Left hindlimb (tissue), 1 donor: ENCODE measurements at places on chromosomes 7 and 10.

GRCh38 chr10:69904533-69904932 lies 102.8 kb downstream of the COL13A1 start:
- no peak for DNase-seq

DNA sequence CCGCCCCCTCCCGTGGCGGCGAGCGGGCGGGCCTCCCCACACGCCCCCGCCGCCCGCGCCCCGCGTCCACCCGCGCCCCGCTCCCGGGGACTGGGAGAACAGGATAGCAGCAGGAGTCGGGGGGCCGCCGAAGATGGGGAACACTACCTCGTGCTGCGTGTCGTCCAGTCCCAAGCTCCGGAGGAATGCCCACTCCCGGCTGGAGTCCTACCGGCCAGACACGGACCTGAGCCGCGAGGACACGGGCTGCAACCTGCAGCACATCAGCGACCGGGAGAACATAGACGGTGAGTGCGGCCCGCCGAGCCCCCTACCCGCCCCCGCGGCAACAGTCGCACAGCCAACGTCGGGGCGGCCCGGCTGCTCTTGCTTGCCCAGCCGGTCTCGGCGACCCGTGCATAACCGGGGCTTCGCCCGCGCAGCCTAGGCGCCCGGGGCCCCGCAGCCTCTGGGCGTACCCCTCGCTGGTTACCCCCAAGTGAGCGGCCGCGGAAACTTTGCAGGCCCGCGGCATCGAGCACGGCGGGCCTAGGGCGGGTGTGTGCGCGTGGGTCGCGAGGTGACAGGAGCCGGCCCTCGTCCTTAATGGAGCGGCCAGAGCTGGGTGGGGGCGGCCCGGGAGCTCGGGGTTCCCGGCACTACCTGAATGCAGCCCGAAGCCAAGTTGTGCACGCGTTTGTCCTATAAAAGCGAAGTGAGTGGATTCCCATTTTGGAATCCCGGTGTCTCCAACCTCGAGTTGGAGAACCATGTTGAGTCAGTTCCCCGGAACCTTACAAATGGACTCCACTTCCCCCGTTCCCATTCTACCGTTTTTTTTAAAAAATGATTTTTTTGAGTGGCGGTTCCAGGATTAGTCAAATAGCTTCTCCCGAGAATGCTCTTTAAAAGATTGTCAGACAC lies 863 bp downstream of the CCNY start:
- peak; percentile 63 for DNase-seq

DNA sequence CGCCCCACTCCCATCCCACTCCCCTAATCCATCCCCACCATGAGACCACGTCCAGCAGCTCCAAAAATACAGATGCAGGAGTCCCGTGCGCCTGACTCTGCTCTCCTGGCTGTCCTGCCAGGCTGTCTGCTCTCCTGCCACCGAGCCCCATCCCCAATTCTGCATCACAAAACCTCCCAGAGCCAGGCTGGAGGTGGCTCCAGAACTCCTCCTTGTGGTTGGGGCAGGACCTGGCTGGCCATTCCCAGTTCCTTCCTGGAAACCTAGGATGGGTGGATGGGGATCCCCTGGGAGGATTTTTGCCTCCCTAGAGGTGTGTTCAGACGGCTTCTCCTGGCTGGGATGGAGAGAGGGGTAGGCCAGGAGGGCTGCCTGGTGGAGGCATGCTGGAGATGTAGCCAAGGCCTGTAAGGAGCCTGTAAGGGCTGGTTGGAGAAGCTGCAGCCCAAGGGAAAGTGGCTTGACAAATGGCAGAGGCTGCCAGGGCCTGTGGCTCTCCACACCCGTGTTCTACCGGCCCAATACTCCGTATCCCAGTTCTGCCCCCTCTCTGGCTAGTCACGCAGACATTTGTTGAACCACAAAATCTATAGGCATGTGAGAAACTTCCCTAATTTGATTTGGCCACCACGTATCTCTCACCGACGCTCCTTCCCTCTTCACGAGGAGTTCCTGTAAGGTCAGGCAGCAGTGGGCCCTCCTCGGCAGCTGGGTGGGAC lies 99.3 kb downstream of the ARHGAP22 start:
- no peak for DNase-seq

DNA sequence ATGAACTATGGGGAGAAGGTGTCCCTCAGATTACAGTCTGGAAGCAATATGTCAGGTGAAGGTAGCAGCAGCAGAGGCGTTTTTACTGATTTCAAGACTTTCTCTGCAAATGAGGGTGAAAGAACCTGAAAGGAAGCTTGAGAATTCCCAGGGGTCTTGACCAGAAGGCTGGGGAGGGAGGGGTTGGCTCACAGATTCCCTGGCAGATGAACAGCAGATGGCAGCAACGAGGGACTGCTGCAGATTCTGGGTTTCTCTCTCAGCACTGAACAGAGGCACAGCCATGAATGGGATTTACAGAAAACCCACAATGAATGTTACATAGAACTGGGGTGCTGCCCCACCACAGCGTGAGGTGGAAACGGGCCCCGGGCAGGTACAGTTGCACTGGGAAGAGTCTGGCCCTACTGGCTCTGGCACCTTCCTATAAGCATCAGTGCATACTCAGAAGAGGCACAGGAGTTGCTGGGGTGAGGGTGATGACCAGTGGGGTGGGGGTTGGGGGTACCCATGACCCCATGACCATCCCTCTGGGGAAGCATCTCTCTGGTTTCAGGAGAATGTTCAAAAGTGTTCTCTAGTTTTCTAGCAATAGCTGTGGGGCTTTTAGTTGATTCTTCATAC lies 317.8 kb downstream of the SH2D4B start:
- no peak for DNase-seq

DNA sequence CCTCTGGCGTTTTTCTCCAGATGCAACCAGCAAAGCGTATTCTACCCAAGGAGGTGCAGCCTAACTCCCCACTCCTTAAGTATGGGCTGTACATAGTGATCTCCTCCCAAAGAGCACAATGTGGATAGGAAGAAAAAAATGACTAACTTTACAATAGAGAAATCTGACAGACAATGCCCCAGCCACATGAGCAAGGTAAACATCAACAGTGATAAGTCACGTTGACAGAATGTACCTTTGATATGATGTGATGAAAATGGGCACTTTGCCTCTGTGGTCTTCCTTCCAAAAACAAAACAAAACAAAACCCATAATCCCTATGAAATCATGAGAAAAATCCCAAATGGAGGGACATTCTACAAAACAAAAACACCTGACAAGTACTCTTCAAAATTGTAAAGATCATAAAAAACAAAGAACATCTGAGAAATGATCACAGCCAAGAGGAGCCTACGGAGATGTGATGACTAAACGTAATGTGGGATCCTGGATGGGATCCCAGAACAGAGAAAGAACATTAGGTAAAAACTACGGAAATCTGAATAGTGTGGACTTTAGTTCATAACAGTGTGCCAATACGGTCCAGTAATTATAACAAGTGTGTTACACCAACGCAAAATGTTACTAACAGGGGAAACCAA lies 50.6 kb downstream of the ABLIM1 start:
- no peak for DNase-seq

DNA sequence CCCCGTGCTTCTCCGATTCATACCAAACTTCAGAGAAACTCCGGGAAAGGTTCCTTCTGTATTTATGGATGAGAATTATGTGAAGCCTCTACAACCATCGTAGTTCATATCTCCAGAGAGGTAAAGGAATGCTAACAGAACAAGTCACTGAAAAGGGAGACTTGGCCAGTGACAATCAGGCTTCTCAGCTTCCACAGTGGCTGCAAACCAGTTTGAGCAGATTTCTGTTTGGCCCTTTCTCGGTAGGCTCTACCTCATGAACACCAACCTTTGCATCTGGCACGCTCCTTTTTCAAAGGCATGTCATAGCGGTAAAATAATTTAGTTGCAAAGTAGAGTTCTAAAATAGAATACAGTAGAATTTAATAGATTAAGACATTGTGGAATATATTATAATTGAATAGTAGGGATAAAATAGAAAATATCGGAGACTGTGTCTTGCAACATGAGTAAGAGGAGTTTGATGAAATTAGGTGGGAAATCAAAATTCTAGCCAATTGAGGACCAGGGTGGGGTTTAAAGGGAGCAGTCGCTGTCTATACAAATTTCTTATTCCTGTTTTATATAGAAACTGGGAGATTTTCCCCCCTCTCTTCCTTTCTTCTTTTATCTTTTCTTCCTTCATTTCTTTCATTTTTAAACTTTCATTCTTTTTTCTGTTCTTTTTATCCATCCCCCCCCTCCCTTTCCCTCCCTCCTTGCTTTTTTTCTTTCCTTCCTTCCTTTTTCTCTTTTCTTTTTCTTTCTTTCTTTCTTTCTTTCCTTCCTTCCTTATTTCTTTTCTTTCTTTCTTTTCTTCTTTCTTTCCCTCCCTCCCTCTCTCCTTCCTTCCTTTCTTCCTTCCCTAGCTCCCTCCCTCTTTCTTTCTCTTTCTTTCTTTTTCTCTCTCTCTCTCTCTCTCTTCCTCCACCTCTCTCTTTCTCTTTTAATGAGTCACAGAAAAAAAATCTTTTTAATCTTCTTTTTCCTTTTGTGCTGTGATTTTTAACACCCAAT lies 161.5 kb upstream of the KLF6 start:
- DNase-seq, result no peak

- peak; percentile 39 for DNase-seq
These were observed 782.5 kb downstream of the LRMDA start for GRCh38 chr10:76213876-76214275.

DNA sequence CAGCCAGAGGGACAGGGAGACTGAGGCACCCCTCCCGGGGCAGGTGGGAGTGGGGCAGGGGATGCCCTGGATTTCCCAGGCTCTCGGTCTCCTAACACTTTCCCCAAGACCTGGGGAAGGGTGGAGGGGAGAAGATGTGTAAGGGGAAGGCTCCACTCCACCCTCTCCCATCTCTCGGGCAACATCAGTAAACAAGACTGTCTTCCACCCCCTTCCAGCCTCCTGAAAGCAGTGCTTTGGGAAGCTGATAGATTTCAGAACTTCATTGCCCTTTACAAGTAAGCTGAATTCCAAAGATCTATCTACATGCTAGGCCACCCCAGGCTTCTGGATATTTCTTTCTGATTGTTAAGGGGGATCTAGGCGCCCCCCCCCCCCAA lies 3.7 kb downstream of the FLNC start:
- no peak for DNase-seq

GRCh38 chr7:121752706-121753105 lies 120.3 kb upstream of the PTPRZ1 start:
- DNase-seq, result no peak

GRCh38 chr7:100827330-100828226 lies at the start of gene EPHB4:
Gene EPHB4, minus strand, starts transcription at chr7:100827523. Its CDS starts 493 bp downstream, at chr7:100827030.
- DNase-seq, result peak; percentile 96

- no peak for DNase-seq
These were observed 143.0 kb upstream of the SHH start for GRCh38 chr7:155955367-155955635.

- no peak for DNase-seq
These were observed 229.9 kb downstream of the SEMA3E start for GRCh38 chr7:83419013-83419412.

DNA sequence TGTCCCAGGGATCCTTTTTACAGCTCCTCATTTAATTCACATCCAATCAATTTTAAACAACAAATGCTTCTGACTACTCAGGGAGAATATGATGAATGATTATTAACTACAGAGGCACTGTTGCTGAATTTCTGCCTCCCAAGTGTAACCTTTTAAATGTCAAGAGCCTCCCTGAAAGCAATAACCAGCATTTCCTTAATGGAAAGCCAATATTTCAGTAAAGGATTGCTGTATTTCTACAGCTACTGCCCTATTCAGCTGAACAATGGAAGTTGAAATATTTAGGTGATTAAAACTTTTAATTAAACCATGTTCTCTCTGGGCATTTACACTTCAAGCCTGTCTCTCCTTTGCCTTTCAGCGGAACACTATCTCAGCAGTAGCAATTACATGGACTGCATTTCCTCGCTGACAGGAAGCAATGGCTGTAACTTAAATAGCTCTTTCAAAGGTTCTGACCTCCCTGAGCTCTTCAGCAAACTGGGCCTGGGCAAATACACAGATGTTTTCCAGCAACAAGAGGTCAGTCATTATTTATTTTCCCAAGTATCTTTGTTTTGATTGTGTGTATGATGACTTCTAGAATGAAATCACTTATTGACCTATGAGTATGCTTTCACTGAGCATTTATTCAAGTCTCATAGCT lies 304.7 kb downstream of the BICC1 start:
- DNase-seq, result no peak

GRCh38 chr7:49618028-49618427 lies 155.4 kb upstream of the VWC2 start:
- no peak for DNase-seq

DNA sequence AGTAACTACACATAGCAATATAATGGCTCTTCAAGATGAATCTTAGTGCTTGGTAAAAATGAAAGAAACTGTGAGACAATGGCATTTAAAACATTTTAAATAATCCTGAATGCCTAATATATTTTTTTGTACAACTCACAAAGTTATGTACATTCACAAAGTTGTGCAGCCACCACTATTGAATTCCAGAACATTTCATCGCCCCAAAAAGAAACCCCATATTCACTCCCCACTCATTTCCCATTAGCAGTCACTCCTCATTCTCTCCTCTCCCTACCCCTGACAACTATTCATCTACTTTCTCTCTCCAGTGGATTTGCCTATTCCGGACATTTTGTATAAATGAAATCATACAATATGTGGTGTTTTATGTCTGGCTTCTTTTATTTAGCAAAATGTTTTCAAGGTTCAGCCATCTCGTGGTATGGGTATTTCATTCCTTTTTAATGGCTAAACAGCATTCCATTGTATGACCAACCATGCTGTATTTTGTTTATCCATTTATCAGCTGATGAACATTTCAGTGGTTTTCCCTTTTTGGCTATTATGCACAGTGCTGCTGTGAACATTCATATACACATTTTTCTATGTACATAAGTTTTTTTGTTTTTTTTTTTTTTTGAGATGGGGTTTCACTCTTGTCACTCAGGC lies 34.7 kb downstream of the ENTPD7 start:
- DNase-seq, result no peak

GRCh38 chr10:72334196-72334824 lies 20.4 kb downstream of the DNAJB12 start:
- DNase-seq, result peak; percentile 64

- no peak for DNase-seq
These were observed 15.4 kb downstream of the OGDHL start for GRCh38 chr10:49746626-49747302.

DNA sequence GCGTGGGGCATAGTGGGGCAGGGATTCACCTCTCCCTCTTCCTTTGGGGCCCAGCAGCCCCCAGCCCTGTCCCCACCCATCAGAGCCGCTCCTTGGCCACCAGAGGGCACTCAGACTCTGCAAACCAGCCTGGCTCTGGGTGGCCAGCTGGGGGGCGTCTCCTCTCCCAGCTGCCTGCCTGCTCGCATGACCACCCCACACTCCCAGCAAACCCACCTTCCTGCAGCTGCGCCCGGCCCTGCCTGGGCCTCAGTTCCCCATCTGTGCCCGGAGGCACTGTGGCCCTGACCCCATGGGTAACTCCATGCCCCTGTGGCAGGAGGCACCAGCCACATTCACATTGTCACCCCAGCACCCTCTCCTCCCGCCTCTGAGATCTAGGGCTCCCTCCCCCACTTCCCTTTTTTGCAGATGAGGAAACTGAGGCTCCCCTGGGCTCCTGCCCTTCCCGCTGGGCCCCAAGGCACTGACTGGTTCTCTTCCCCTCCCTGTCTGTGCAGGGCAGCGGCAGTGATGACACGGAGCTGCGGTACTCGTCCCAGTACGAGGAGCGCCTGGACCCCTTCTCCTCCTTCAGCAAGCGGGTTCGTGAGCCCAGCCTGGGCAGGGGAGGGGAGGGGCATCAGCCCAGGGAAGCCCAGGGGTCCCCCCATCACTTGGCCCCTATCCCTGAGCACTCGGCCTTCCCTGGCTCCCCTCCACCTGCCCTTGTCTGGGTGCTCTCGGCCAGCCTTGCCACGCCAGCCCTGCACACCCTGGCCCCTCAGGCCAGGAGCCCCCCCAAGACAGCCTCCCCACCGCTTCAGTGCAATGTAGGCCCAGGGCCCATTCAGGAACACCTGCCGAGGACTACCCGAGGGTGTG lies 6.9 kb upstream of the SH2B2 start:
- DNase-seq, result peak; percentile 82

GRCh38 chr10:97412891-97413304 lies 11.8 kb upstream of the RRP12 start:
- DNase-seq, result no peak
